ENCODE measurements at places on chromosomes 13 and 19.

GRCh38 chr19:22545751-22546150 lies 88.4 kb upstream of the ZNF492 start:
- DNase-seq: no peak

- no peak for DNase-seq
Observed at GRCh38 chr13:40732658-40733057, 38.3 kb downstream of the MRPS31 start.

DNA sequence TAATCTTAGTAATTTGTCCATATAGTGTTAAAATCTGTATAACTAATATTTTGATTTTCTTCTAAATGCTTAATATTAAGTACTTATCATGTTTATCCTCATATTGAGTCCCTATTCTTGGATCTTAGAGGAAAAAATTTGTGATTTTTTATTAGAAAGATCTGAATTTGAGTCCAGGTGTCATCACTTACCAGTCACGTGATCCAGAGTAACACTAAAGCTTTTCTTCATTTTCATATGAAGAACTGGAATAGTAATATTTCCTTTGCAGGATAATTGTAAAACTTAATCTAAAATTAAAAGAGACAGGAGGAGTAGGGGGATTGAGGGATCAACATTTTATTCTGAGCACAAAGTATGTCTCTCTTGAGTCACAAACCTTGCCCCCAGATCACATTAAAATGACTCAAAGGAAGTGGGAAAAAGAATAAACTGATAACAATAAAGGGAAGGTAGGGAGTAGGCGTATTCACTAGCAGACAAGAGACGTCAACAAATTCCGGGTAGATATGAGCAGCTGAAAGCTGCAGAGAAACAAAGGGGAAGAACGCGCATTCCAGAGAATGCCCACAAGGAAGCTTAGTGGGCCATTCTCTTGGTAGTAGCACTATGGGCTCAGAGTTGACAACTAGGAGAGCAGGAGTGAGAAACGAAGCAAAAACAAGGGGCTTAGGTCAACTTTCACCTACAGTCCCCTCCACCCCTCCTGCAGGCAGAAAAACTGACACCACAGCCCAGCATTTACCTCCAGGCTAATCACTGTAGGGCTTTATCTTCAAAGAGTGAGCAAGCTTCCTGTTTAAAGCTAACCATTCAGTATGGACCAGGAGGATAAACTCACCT lies 123.1 kb downstream of the SPRY2 start:
- DNase-seq: peak; percentile 93

GRCh38 chr13:40056898-40057619 lies 401.6 kb downstream of the COG6 start:
- DNase-seq: no peak

- no peak for DNase-seq
Observed at GRCh38 chr13:94613051-94613450, 11.4 kb downstream of the GPR180 start.

DNA sequence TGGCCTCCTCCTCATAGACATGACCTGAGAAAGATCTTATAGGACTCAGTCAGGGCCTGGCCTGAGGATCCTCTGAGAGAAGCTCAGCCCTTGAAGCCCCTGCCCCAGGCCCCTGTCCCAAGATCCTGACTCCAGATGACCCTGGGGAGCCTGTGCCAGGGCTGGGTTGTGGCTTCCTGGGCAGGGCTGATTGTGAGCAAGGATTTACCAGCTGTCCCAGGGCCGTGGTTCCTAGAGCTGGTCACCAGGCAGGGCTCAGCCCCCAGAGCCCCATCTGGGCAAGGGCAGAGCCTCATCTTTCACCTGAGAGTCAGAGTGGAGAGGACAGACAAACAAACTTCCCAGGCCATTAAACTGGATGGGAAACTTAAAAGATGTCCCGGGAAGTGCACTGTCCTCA lies 1.9 kb downstream of the CEACAM21 start:
- no peak for DNase-seq
